ENCODE measurements at places on chromosomes 6 and 20. TPM values are rescaled to one million over a fixed set of nuclear protein-coding genes. Genes with fewer than 3 reads are reported as not detected.

ENPP3 gene
- 0.40 TPM for total RNA-seq

METTL24 gene
- total RNA-seq, result 2.1 TPM

MATN4 gene
- not detected for total RNA-seq

BNIP5 gene
- not detected for total RNA-seq

CST5 gene
- not detected for total RNA-seq

TRERF1 gene
- total RNA-seq, result 4.2 TPM

MYMX gene
- not detected for total RNA-seq

TFAP2D gene
- 0.26 TPM for total RNA-seq

ADAM33 gene
- total RNA-seq, result 29.2 TPM

RIMS4 gene
- total RNA-seq, result not detected

BPIFB2 gene
- not detected for total RNA-seq

SNAP25 gene
- 0.40 TPM for total RNA-seq

SCRT2 gene
- not detected for total RNA-seq

EHMT2 gene
- 49.1 TPM for total RNA-seq

FILIP1 gene
- total RNA-seq, result 7.3 TPM

OPRM1 gene
- total RNA-seq, result not detected

GJA1 gene
- total RNA-seq, result 642 TPM

RFX6 gene
- total RNA-seq, result not detected

KIAA1586 gene
- 13.7 TPM for total RNA-seq

KCNS1 gene
- not detected for total RNA-seq

B3GAT2 gene
- not detected for total RNA-seq

CITED2 gene
- total RNA-seq, result 63.8 TPM

RUNX2 gene
- 0.44 TPM for total RNA-seq

PRL gene
- total RNA-seq, result not detected

CTCFL gene
- not detected for total RNA-seq

CRIP3 gene
- 0.19 TPM for total RNA-seq

TTBK1 gene
- total RNA-seq, result under 0.01 TPM

RAET1E gene
- 1.8 TPM for total RNA-seq

VSX1 gene
- total RNA-seq, result not detected

All from aortic smooth muscle cell (primary cell).